Activated CD4-positive, alpha-beta T cell treated with anti-CD3 and anti-CD28 coated beads for 36 hours (primary cell): ENCODE measurements at places on chromosomes 2 and 18.

DNA sequence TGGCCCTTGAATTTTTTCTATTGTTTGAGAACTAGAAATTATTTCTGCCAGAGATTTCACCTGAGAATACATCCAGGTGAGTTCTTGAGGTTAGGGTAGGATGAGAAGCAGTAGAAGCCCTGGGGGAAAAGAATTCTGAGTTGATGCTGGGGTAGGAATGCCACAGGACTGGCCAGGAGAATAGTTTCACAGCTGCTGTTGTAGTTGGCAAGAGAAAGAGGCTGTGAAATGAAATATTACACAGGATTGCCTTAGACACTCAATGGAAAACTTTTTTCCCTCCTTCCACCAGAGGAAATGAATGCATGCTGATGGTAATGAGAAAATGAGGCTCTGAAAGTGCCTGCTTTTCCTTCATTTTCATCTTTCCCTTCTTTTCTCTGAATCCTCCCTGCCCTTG, 54.6 kb downstream of the PRKCE start:
- no peak for DNase-seq

- no peak for DNase-seq
Observed at GRCh38 chr2:72716601-72717000, 109.2 kb downstream of the EXOC6B start.

DNA sequence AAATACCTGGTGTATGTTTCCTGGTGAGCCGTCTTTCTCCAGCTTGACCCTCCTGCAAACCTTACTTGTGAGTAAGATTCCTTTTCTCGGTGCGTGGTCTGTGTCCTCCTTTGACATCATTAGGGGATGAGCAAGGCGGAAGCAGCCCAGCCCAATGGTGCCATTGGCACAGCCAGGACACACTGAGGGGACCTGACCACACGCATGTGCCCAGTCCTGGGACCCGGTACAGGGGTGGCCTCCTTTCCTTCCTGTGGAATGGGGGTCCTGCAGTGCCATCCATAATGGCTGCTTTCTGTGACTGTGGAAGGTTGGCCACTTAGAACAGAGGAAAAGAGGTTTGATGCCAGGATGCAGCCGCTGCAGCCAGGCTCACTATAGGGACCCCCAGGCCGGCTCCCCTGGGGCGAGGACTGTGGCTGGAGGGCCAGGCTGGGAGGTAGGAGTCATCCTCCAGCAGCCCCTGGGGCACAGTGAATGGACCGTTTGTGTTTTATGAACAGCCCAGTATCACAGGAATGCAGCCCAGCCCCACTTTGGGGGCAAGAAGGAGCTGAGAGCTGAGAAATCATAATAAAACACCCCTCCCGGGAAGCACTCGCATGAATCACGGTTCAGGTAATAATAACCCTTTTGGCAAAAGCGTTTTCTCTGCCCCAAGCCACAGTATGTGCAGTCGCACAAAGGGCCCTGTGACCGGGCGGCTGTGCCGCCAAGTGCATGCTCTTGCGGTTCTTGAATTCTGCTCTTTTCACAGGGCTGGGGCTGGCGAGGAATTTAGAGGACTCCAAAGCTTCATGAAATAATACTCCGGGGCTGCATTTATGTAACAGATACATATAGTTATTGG, 73.2 kb downstream of the ASB1 start:
- DNase-seq, result no peak

- no peak for DNase-seq
Observed at GRCh38 chr2:147863835-147864234, 19.0 kb downstream of the ACVR2A start.

DNA sequence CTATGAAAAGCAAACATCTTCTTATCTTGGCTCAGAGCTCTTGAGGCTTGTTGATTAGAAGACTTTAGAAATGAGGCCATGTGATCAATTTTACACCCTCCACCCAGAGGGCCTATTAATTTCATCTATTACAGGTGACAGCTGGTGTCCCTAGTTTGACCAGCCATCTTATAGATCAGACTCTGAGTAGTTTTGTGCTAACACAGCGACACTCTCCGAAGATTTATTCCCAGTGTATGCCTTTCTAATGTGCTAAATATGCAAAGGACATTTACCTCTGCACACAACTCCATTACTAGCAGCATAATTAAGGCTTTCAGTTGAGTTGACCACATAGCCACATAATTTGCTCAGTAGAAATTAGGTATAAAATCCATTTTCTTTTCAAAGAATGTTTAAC, 2.6 kb upstream of the RFX8 start:
- no peak for DNase-seq

DNA sequence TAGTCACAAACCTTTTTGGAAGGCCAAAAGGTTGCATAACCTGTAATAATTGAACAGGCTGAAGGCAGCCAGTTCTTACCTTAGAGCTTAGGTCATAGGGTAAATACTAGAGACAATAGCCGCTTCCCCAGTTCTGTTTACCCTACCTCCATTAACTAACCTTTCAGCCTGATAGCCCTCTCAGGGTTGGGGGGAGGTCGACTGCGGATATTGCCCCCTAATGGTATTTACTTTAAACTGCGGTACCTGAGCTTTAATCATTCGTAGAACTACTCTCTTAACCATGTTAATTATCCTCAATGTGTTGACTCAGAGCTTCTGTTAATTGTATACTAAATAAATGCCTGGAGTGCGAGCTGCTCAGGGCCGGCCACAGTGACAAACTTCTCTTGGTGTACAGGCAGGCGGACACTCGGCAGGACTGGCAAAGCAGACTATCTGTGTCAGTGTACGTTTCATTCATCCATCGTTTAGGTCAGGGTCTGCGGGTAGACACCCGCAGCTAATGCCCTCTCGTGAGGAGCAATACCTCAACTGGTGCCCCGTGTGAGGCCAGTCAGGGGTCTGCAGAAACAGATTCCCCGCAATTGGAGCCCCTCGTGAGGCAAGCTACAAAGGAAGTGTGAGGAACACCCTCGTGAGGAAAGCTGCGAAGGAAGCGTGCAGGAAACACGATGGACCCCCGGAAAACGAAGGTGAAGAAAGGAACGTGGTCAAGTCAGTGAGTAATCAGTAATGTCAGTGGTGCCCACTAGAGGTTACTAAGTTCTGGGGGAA, 115.3 kb upstream of the SCN7A start:
- no peak for DNase-seq

DNA sequence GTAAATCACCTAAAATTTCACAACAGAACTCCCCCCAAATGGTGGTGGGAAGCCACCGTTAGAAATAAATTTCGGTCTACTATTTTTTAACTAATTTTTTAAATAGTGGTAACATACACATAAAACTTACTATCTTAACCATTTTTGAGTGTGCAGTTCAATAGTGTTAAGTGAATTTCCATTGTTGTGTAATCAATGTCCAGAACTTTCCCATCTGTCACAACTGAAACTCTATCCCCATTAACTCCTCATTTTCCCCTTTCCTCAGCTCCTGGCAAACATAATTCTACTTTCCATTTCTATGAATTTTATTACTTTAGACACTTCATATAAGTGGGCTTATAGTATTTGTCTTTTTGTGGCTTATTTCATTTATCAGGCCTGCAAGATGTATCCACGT, 34.1 kb upstream of the HNMT start:
- DNase-seq, result no peak

GRCh38 chr2:74762789-74763188, 71.1 kb upstream of the HK2 start:
- DNase-seq, result no peak

DNA sequence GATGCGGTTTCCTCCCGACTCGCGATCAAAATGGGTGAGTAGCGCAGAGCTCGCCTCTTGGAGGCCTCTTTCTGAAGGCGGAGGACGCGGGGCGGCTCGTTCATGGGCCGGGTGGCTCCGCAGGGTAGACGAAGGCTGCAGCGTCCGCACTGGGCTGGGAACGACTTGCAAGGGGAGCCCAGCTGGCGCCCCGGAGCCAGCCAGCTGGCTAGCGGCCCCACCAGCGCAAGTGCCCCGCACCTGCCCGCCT, 328 bp upstream of the PASK start:
- DNase-seq, result no peak

DNA sequence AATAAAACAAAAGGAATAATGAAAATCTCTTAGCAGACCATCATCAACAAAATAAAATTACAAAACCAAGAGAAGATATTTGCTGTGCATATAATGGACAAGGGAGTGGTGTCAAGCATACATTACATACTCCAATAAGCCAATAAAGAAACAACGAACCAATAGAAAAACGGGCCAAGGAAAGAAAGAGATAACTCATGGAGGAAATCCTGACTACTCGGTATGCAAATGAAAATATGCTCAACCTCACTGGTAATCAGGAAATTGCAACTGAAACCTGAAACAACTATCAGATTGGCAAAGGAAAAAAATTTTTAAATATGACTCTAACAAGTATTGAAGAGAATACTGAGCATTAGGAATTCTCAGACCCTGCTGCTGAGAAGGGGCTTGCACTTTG, 84.7 kb downstream of the BCL2 start:
- no peak for DNase-seq

DNA sequence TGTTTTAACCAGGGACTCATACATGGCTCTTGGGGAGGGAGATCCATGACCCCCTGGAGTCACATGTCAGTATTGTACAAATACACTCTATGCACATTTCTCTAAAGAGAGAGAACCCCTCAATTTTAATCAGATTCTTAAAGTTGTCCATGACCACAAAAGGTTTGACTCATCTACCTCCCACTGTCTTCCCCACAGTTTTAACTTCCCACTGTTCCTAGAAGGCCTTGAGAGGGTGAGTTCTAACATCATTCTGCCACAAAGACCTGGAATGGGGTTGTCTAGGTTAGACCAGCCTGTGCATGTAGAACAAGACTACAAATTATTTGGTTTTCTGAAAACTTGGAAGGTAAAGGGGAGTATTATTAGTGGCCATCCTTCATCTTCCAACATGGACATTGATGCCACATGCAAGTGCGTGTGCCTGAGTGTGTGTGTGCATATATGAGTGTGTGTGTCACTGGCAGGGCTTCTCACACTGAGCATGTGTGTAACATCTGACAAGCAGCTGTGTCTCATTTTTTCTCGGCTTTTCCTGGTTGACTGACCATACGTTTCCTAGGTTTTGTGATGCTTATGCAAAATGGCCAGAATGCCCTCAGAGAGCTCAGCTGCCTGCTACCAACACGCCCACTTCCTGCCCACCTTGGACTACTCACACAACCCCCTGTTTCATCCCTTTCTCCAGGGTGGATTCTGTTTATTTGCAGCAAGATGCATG, 94.6 kb upstream of the LGALSL start:
- no peak for DNase-seq

- no peak for DNase-seq
Observed at GRCh38 chr2:102668171-102668570, 48.8 kb downstream of the SLC9A2 start.

GRCh38 chr2:65960953-65961352, 474.0 kb upstream of the MEIS1 start:
- no peak for DNase-seq

DNA sequence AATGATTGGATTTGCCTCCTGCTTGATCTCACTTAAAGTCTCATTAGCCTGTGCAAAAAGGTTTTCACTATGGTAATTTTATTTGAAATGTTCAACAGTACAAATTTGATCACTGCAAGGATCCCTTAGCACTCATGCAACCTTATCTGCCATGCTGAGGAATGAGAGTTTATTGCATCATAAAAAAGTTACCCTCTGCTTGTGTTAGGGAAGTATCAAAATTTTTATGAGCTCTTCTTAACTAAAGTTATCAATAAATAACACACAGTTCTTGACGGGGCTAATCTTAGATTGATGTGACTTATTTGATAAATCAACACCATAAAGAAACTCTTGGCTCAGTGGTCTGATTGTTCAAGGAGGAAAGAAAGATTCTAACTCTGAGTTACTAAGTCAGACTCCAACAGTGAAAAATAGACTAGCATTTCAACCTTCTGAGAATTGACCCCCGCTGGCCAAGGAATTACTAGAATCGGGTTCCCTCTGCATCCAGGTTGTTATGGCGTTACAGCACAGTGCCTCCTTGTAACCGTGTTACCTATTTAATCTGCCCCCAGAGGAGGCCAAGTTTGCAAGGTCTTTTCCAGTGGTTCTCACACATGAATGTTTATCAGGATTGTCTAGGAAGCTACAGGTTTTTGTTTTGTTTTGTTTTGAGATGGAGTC, 259.7 kb downstream of the CDCA7 start:
- no peak for DNase-seq

DNA sequence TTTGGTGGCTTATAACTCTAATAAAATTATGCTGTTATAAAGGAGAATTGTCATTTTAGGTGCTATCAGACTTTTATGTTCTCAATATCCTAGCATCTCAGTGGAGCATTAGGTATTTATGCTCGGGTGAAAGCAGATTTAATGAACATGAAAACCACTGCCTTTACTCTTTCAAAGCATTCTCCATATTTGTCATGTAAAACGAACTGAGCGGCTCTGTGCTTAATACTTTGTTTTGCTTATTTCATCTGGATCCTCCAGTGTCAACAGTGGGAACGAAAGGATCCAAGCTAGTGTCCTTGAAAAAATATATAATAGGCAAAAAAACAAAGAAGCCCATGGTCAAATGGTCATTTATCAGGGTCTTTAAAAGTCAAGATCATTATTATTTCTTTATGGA, 53.5 kb downstream of the THSD7B start:
- DNase-seq, result no peak

GRCh38 chr2:44770221-44771195, 171.0 kb upstream of the SIX3 start:
- DNase-seq, result no peak

- peak; percentile 69 for DNase-seq
Observed at GRCh38 chr2:225040856-225041206, 1.4 kb downstream of the DOCK10 start.

- no peak for DNase-seq
Observed at GRCh38 chr18:11994703-11995444, 13.6 kb downstream of the IMPA2 start.

GRCh38 chr2:132815516-132815915, 145.5 kb upstream of the LYPD1 start:
- DNase-seq, result no peak

DNA sequence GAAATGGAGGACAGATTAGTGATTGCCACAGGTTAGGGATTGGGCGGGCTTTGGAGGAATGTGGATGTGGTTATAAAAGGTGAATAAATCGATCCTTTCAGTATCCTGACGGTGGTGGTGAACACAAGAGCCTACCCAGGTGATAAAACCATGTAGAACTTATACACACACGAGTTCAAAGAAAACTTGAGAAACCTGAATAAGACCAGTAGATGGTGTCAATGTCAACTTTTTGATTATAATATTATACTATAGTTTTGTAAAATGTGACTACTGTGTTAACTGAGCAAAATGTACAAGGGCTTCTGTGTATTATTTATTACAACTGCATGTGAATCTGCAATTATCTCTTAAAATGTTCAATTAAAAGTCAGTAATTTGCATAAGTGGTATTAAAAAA, 136.3 kb downstream of the ERBB4 start:
- no peak for DNase-seq

DNA sequence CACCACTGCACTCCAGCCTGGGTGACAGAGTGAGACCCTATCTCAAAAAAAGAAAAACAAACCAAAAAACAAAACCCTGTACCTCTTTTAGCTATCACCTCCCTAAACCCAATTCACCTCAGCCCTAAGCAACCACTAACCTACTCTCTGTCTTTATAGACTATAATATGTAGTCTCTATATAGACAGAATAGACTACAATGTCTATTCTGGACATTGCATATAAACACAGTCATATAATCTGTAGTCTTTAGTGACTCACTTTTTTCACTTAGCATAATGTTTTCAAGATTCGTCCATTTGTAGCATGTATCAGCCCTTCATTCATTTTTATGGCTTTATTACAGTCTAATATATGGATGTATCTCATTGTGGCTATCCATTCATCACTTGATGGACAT, 37.2 kb upstream of the MRPL33 start:
- no peak for DNase-seq
